ENCODE measurements at places on chromosomes 1 and 21.

DNA sequence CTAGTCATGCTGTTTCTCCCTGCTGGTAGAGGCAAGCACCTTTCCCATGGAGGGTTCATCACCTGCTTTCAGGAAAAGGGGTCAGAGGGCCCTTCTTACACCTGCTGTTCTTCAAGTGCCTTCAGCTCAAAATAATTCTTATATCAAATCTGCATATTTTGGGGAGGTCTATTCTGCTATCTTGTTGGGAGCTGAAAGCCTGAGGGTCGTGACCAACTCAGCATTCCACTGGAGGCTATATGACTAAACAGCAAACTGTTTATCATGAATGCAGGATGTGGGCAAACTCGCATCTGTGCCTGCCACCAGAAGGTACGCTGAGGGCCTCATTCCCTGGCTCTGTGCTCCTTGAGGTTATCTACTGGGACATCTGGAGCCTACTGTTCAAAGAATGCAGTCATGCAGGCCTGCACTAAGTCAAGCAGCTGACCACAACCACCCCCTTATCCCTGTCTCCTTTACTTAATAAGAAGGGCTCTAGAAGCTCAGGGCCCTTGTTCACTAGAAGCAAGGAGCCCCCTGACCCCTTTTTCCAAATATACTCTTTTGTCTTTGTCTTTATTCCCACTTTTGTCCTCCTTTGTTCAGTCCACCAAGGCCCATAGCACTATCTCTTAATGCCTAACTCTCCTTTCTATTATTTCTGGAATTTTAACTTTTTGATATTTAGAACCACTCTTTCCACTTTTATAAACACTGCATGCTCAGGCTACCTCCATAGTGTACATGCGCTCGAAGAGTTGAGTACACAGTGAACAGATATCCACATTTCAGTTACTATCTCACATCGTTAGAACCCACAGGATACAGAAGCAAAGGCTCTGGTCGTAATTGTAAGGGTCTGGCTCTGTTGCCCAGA is 4.5 kb upstream of the TRIM17 start:
- DNase-seq, result peak; percentile 25

- no peak for DNase-seq
Observed at GRCh38 chr1:46148318-46148717, 15.9 kb upstream of the PIK3R3 start.

GRCh38 chr1:41374711-41375110 is 13.5 kb downstream of the FOXO6 start:
- no peak for DNase-seq

DNA sequence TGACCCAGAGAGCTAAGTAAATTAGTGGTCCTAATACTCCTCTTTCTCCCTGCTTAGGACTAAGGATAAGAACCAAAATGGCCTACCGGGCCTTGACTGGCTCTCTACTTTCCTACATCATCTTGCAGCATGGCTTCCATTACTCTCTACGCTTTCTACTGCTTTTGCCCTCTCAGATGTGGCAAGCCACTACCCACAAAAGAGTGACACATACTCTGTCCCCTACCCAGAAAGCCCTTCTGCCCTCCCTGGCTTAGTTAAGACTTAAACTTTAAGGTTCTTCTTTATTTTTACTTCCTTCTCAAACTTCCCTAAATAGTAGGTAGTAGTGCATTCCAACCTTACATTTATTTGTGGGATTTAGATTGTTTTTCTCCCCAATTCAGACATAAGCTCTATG is 228.1 kb downstream of the TPR start:
- no peak for DNase-seq

DNA sequence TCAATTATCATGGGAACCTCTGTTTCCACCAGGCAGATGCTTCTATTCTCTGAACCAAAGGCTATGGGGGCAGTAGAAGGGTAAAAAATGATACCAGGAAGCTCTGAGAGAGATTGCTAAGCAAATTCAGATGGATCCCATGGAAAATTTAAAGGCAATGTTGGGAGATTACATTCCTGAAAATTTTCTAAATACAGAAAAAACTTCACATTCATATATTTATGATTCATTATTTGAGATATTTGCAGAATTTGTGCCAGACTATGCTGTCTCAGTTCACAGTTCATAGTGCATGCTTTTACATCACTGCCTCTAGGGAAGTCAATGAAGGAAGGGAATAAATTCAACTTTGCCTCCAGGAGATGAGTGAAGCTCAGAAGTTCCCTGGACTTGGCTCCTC is 57.5 kb downstream of the KCNT2 start:
- no peak for DNase-seq

- peak; percentile 28 for DNase-seq
Observed at GRCh38 chr1:22750685-22751051, 40.0 kb downstream of the EPHB2 start.

DNA sequence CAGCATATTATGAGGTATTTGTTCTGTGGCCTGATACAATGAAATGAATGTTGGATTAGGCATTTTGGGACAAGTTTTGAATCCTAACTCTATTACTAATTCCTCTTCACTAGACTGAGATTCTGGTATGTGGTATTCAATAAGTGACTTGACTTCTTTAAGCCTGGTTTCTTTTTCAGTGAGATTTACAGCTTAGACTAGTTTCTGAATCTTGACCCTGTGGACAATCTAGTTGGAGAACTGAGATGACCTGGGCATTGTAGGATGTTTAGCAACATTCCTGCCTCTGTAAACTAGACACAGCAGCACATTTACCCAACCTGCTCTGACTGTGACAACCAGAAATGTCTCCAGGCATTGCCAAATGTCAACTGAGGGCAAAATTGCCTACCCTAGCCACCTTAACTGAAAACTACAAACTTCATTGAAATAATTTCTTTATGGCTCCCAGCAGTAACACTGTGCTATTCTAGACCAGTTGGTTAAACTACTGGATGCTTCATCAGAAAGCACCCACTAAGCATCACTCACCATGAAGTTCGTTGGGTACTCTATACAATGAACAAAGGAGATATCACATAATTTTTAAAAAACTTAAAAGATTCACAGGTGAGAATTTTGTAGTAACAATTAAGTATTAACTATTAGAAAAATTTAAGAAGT is 16.8 kb downstream of the PTPRC start:
- DNase-seq, result peak; percentile 22

GRCh38 chr21:19565587-19565986 is 1162.0 kb upstream of the TMPRSS15 start:
- DNase-seq, result no peak

- DNase-seq, result no peak
Observed at GRCh38 chr1:93865253-93865652, 13.8 kb downstream of the DNTTIP2 start.

- no peak for DNase-seq
Observed at GRCh38 chr1:164337885-164338284, 221.1 kb upstream of the PBX1 start.

DNA sequence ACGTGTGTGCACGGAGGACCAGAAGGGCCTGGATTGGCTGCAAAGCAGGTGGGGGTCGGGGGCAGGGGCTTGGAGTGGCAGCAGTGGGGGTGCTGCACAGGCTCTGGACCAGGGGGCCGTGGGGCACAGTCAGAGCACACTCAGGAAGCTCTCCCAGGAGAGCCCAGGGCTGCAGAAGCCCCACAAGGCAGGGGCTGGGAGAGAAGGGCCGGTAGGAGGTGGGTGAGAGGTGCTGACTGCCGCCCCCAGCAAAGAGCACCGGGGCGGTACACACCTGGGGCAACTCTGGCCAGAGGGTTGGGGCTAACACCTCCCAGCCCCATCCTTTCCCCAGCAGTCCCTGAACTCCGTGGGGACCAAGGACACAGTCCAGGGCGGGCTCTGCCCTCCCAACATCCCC is 13.9 kb downstream of the CHD5 start:
- no peak for DNase-seq
